ENCODE measurements at places on chromosomes 3 and 15.

DNA sequence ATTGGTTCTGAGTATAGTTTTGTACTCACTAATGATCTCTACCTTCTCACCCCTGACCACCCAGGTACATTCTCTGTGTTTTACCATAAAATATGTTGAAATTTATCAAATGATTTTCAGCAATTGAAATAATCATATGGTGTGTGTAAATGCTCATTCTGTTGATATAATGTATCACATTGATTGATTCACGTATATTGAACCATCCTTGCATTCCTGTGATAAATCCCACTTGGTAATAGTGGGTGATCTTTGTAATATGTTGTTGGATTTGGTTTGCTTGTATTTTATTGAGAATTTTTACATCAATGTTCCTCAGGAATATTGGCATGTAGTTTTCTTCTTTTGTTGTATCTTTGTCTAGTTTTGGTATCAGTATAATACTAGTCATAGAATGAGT is 1497.6 kb downstream of the OTOL1 start:
- no peak for DNase-seq

DNA sequence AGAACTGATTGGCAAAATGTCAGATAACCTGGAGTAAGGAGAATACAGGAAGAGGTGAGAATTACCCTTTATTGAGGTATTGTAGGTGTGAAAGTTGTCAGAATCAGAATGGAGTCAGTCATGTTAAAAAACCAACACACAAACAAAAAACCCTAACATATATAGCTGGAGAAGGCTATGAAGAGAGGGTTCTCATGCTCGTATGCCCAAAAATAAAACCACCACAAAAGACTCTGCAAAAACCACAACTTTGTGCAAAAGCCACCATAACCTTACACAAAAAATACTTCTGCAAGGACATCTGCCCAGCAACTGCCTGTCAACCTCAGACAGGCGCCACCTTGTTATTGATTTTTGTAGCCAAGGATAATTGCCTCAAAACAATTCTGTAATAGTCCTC is 136.0 kb downstream of the CD47 start:
- no peak for DNase-seq

- no peak for DNase-seq
Measured at GRCh38 chr15:67389975-67390374, 131.0 kb upstream of the C15orf61 start.

DNA sequence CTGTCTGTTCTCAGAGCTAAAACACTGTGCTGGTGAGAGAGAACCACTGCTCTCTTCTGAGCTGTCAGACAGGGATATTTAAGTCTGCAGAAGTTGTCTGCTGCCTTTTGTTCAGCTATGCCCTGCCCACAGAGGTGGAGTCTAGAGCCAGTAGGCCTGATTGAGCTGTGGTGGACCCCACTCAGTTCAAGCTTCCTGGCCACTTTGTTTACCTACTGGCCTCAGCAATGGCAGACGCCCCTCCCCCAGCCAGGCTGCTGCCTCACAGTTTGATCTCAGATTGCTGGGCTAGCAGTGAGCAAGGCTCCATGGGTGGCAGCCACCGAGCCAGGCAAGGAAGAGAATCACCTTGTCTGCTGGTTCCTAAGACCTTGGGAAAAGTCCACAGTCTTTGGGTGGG is 21.0 kb upstream of the CACNA1D start:
- DNase-seq: no peak

GRCh38 chr3:24365168-24365567 is 129.5 kb downstream of the THRB start:
- DNase-seq: peak; percentile 73

GRCh38 chr15:75007216-75007615 is 11.9 kb downstream of the SCAMP5 start:
- DNase-seq: no peak

DNA sequence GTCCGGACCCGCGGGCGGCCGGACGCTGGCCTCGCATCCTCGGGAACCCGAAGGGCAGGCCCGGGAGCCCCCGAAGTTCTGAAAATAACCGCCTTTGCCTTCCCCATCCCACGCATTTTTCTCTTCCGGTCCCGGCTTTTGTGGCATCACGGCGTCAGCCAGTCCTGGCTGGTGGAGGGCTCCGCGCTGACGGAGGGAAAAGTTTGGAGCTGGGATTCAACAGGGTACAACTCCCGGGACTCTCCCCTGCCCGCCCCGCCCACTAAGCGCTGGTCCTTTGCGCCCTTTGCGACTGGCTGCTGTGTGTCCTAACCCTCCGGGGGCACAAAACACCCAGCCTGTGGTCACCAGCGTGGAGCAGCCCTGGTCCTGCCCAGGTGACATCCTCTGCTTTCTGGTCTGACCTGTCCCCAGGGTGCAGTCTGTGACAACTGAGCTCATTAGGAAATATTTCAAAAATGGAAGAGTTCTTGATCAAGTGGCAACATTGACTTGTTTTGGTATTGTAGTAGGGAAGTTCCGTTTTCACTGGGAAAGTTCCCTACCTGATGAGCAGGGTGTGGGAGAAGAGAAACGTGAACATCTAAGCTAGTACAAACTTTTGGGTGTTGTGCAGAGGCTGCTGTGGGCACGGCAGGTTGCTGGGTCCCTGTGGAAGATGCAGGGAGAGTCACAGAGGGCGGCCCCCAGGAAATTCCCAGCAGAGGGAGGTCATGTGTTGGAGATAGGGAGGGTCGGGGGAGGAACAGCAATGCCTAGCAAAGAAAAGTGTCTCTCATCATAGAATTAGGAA is 775 bp downstream of the ARNT2 start:
- no peak for DNase-seq

DNA sequence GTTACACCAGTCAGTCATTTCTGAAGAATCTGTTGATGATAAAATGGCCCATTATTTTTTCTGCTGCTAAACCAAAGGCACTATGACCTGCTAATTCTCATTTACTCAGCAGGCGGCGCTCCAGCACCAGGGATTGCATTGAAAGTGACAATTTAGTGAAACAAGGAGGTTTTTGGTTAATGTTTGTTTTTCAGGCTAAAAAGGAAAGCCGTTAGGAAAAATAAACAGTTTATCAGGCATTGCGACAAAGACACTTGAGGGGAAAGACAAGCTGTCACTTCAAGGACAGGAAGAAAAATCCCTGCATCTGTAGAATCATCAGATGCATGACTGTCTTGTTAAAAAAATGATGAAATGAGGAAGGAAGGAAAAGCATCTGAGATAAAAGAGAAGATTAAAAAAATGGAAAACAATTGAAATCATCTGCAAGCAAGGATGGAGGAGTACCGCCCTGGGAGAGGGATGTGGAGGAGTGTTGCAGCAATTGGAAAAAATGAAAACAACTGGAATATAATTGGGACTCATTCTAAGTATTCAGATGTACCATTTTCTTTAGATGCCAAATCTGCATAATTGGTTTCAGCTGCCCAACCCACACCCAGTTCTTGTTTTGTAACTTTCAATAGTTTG is 54.0 kb downstream of the NR1D2 start:
- DNase-seq: peak; percentile 57

GRCh38 chr3:197064771-197065170 is 35.2 kb upstream of the MELTF start:
- DNase-seq: no peak

- DNase-seq: no peak
Measured at GRCh38 chr15:78052545-78052944, 25.0 kb downstream of the TBC1D2B start.

GRCh38 chr3:107429320-107430181 is 52.3 kb downstream of the CCDC54 start:
- peak; percentile 80 for DNase-seq

GRCh38 chr3:56154297-56154696 is 314.0 kb downstream of the ERC2 start:
- no peak for DNase-seq

DNA sequence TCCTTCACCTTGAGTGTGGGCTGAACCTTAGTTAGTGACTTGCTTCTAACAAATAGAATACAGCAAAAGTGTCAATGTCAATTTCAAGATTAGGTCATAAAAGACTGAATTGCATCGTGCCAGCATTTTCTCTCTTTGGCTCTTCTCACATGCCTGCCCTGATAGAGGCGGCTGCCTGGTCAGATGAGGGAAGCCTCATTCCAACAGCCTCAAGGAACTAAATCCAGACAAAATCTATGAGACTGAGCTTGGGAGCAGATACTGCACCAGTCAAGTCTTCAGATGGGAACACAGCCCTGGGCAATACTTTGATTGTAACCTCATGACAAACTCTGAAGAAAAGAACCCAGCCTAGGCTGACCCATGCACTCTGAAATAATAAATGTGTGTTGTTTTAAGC is 63.5 kb upstream of the MFGE8 start:
- no peak for DNase-seq

- no peak for DNase-seq
Measured at GRCh38 chr3:188931531-188931930, 240.2 kb upstream of the TPRG1 start.
